Activated T-cell treated with anti-CD3 and anti-CD28 coated beads for 4 hours (primary cell): ENCODE measurements at places on chromosomes 2 and 18.
A peak's percentile ranks its signal among the peaks of the same experiment; 100 is the strongest.

- DNase-seq = peak; percentile 22
These were observed 115.1 kb downstream of the DTNB start for GRCh38 chr2:25558262-25558661.

- no peak for DNase-seq
These were observed 20.2 kb upstream of the TUBB6 start for GRCh38 chr18:12287684-12288402.

DNA sequence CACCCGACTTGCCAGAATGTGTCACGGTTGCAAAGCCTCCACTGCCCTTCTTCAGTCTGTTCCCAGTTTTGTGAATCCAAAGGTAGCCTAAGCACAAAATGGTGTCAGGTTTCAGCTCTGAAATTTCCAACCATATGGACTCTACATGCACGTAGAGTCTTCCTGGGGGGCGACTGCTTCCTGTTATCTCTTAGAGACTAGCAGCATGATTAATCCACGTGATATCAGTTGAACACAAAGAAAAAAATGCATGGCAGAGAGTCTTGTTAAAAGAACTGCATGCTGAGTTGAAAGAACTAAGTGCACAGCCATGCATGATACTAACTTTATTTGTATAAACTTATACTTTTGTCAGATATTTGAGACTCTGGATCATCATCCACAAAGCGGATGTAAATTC lies 404.4 kb downstream of the SOCS6 start:
- no peak for DNase-seq

DNA sequence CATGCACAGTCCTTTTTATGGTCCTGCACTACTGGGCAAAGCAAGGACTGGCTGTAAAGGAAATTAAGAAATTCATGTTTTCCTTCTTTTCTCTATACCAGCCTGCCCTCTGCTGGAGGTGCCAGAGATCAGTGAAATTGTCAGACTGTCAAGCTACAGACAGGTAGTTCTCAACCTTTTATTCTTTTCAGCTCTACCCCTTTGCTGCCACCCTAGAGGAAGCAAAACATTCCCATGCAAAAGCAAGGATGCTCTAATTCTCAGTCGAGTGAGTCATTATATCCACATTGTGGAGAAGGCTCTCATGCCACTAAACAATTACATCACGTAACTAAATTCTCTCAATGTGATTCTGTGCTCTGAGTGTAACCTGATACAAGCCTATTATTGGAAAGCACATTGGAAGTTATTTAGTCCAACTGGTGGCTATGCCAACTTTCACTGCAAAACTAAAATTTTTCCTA lies 25.0 kb upstream of the RAPGEF4 start:
- DNase-seq = peak; percentile 29

DNA sequence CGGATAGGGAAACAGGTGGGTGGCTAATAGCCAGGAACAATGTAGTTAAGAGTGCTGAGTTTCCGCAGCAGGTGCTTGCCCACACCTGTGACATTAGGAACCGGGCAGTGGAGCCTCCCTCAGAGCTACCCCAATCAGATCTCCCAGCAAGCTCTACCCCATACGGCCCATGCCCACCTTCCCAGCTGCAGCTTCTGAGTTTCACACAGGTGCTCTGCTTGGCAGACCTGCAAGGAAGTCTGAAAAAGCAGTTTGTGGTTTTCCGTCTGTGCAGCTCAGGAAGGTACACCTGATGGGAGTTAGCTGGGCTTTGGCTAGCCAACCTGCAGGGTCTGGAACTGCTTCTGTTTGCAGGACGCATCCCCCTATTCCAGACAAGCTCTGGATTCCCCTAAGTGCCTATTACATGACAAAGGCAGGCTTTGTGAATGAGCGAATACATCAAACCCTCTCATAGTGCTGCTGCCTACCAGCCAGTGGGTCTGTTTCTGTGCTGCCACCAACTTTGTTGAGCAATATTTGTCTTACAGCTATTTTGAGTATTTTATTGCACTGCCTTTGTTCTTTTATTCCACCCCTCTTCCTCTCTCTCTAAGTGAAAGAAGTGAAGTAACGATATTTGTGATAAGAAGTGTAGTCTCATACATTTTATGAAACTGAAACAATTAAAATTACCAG lies 24.7 kb upstream of the CEP68 start:
- DNase-seq = no peak

GRCh38 chr2:99478632-99479031 lies 11.2 kb downstream of the REV1 start:
- DNase-seq = no peak

- no peak for DNase-seq
These were observed 109.1 kb downstream of the PIK3C3 start for GRCh38 chr18:42064109-42064508.

- no peak for DNase-seq
These were observed 6.5 kb downstream of the NBAS start for GRCh38 chr2:15554525-15555218.

- no peak for DNase-seq
These were observed 138.9 kb upstream of the HDAC4 start for GRCh38 chr2:239539776-239540100.

GRCh38 chr2:233416199-233416598 lies 61.9 kb downstream of the DGKD start:
- no peak for DNase-seq

DNA sequence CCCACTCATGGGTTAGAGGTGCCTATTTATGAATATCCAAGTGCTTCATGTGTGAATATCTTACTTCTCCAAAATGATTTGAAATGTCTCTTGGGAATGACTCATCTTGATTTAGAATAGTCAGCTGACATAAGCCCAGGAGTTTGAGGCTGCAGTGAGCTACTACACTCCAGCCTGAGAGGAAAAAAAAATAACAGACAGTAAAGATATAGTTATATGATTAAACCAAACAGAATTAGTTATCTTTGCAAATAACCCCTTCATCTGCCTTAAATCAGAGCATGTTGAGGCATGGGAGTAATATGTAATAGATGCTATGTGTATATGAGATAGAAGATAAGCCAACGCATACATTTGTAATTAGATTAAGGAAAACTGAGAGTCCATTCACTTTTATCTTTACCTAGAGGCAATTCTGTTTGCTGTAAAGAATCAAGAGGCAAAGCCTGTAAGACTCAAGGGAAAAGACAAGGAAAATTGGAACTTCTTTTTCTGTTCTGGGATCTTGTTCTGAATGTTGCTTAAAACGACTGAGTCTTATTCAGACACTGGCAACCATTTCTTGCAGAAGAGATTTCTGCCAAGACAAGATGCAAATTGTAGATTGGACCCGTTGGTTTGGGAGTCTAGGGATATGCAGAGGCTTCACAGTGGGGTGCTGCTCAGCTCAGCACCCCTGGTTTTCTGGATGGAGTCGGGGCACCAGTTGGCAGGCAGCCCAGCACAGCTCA lies 104.4 kb downstream of the LIPG start:
- DNase-seq = no peak

- DNase-seq = no peak
These were observed 17.7 kb downstream of the IWS1 start for GRCh38 chr2:127508631-127509034.

GRCh38 chr2:147133286-147133908 lies 711.4 kb upstream of the ACVR2A start:
- no peak for DNase-seq

DNA sequence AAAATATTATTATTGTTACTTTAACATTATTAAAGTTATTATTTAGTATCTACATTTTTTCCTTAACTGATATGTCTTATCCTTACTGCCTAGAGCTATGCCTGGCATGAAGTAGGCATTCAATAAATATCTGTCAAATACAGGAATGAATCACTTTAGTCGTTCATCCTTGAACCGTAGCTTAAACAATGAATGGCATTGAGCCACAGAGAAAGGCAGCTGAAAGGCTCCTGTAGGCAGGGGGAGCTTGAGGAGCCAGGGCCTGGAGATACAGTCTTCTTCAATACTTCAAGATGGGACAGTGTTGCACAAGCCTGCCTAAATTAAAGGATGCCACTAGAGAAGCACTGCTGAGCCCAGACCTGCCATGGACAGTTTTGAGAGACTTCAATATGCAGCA lies 22.5 kb downstream of the CYRIA start:
- no peak for DNase-seq

DNA sequence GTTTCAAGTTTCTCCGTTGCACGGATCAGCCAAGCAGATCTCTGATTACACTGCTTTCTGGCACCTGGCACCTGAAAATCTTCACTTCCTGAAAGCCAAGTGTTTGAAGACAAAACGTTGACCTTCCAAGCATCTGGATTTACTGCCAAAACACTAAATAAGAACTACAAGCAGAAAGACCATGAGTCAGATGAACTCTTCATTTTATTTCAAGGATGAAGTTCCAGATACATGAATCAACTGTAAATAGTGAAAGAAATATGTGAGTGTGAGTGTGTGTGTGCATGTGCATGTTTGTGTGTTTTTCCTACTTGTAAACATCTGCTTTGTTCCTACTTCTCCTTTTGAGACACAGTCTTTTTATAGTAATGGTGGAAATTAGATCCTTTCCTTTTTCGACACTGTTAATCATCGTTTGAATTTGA lies 60.0 kb upstream of the DTNA start:
- no peak for DNase-seq

- no peak for DNase-seq
These were observed 146.6 kb upstream of the REV1 start for GRCh38 chr2:99636144-99637034.

DNA sequence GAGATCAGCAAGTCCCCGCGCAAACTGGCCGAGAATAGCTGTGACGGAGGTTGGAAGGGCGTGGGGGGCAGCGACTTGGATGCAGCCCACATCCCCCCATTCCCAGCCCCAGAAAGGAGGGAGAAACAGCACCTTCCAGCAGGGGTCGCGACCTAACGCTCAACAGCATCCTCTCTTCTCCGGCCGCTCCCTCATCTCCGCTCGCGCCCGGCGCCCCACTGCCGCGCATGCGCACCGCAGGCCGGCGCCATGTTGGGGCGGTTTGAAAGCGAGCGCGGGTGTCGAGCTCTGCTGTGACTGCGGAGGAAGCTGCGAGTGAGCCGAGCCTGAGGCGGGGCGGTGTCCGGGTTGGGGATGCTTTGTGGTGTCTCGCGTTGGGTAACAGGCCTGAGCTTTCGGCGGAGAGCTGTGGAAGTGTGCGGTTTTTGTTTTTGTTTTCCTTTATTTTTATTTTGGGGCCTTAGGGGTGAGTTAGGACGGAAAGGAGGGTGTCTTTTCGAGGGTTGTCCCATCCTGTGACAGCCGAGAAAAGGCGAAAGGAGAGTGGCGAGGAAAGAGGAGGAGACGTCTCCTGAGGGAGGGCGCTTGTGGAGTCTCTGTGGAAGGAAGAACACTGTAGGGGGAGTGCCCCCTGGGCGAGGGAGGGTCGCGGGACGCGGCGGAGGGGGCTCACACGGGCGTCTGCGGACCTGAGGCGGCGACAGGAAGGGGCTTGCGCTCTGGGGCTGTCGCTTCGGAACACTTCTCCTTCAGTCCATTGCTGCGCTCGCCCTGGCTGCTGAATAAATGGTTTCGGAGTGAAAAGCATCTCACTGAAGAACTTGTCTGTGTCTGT lies at the start of the genes C18orf54 and STARD6:
C18orf54 (plus strand) TSS at position 247 of the 835 bp plus-strand sequence. CDS start 2,667 bp downstream, outside the sequence.
STARD6 (minus strand) TSS at position 199 of the 835 bp plus-strand sequence. CDS start 3,285 bp downstream, outside the sequence.
- peak; percentile 80 for DNase-seq

DNA sequence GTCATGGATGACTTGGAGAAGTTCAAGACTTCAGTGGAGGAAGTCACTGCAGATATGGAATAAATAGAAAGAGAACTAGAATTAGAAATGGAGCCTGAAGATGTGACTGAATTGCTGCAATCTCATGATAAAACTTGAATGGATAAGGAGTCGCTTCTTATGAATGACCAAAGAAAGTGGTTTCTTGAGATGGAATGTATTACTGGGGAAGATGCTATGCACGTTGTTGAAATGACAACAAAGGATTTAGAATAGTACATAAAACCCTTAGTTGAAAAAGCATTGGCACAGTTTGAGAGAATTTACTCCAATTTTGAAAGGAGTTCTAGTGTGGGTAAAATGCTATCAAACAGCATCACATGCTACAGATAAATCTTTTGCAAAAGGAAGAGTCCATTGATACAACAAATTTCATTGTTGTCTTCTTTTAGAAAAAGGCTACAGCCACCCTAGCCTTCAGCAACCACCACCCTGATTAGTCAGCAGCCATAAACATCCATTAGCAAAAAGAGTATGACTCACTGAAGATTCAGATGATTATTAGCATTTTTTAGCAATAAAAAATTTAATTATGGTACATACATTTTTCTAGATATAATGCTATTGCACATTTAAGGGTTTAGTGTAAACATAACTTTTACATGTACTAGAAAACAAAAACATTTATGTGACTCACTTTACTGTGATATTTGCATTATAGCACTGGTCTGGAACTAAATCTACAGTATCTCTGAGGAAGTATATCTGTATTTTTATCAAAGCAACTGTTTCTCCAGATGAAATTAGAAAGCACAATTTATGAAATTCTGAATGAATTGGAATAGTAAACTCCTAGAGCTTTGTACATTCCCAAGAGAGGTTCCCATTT lies 110.5 kb upstream of the TACR1 start:
- no peak for DNase-seq

- no peak for DNase-seq
These were observed 1185.6 kb upstream of the CELF4 start for GRCh38 chr18:38751211-38751610.

DNA sequence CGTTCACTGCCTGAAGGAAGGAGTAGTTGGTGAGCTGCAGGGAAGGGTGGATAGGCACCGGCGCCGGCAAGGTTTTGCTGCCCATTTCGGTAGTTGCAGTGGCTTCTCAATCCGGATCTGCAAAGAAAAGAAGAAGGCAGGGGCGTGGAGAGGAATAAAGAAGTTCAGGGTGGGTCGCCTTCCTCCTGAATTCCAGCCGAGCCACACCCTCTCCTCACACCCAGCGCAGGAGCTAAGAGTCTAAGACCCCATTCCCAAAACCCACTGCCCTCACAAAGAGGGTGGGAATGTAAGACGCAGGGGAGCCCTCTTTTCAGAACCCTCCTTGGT lies 4.7 kb downstream of the OSR1 start:
- no peak for DNase-seq

DNA sequence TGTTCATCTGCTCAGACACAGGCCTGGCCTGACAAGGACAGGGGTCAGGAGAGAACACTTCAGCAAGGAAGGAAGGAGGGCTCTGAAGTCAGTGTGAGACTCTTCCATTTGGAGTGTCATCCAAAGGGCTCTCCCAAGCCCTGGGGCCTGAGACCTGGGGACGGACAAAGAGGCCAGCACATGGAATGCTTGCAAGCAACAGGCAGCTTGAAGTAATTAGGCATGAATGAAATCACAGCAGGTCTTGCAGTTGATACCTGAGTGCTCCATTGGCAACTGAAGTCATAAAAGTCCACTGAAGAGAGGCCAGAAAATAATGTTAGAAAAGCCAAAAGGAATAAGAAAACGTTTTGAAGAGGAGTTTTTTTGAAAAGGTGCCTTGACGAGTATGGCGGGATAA lies 231.7 kb downstream of the VAPA start:
- DNase-seq = no peak

GRCh38 chr2:239093952-239094351 lies 246.1 kb downstream of the TWIST2 start:
- DNase-seq = no peak

GRCh38 chr2:121828281-121828731 lies 72.9 kb downstream of the TSN start:
- DNase-seq = no peak
